AG08396 (cell line): ENCODE measurements at places on chromosomes 1 and 21.

DNA sequence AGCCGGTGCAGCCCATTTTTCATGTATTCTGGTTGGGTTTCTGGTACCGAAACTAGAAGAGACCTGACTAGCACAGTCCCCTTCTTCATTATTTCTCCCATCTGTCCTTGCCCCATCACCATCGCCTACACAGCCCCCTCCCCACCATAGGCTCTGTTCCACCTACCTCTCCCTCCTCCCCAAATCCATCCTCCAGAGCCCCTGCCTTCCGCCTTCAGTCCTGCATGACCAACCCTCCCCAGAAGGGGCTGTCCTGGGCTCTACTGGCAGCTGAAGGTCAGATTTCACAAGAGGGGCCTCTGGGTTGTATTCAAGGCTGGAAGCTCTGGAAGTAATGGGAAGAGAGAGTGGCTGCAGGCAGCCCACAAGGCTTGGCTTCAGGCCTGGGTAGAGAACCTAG, 55.2 kb downstream of the SDC3 start:
- DNase-seq = no peak

GRCh38 chr1:13807209-13807608, 107.2 kb downstream of the PRDM2 start:
- peak; percentile 58 for DNase-seq

DNA sequence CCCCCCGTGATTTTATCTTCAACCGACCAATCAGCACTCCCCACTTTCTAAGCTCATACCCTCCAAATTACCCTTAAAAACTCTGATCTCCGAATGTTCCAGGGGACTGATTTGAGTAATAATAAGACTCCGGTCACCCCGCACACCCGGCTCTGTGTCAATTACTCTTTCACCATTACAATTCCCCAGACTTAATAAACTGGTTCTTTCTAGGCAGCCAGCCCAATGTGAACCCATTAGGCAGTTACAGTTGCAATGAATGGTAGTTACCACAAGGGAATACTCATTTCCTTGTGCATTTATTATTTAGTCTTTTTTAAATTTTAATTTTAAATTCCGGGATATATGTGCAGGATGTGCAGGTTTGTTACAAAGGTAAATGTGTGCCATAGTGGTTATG, 177.9 kb downstream of the HFM1 start:
- DNase-seq = no peak

DNA sequence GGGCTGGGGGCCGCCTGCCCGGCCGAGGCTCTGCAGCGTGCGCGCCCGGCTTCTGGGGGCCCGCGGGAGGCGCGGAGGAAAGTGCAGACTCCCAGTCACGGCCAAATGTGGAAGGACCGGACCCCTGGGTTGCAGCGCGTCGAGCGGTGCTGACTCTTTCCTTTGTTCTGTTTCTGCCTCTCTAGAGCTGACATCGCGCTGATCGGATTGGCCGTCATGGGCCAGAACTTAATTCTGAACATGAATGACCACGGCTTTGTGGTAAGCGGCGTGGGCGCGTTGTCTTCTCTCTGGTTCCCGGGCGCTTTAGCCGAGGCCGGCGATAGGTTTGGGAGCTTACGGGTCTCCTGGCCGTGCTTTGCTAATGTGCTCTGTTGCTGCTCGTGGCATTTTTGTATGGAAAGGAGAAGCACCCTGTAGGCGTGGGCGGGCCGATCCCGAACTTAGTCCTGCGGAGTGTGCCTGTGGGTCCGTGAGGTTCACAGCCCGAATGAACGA, 629 bp downstream of the PGD start:
- DNase-seq = peak; percentile 31

DNA sequence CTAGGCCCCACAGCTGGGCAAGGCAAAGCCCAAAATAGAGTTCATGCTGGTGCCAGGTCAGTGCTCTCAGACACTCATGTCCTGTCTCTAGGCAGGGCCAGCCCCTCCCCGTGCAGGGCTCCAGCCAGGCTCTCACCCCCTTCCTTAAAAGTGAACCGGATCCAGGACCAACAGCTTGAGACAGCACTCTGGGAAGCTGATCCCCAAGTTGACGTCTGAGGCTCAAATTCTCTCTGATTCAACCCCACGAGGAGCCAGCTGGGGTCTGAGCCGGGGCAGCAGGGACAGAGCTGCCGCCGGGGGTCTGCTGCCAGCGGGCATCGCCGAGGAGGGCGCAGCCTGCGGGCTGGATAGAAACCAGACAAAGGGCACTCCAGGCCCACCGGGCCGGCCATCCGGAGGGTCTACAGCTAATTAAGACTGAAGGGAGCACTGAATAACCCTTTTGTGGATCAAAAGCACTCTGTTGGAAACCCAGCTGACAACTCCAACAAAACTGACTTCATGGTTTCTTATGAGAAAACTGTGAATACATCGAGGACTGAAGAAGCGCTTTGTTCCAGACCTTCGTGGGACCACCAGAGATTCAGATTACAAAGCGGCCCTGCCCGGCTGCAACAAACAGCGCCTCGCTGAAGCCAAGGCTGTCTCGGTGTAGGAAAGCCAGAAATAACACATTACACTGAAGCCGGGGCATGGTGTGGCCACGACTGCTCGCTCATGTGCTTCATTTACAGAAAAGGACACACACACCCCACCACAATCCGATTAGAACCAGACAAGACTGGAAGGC, 95.8 kb downstream of the PSMG1 start:
- DNase-seq = peak; percentile 44

DNA sequence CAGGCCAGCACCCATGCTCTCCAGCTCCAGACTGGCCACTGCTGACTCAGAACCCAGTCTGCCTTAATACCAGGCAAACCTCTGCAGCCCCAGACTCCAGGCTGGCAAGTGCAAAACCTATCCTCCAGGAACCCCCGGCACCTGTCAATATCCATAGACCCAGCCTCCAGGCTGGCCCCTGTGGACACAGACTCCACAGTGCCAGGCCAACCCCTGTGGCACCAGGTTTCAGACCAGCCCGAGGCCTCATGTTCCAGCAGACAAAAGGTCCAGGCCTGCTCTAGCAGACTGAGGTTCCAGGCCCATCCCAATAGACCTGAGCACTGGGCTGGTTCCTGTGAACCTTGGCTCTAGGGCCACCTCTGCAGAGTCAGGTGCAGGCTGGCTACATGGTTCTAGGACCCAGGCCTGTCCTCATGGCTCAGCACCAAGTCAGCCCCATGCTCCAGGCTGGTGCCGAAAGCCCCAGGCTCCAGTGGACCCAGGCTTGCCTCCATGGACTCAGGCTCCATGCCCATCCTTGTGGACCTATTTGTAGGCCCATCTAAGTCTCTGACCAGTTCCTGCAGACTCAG, 118.2 kb downstream of the WDR3 start:
- no peak for DNase-seq

DNA sequence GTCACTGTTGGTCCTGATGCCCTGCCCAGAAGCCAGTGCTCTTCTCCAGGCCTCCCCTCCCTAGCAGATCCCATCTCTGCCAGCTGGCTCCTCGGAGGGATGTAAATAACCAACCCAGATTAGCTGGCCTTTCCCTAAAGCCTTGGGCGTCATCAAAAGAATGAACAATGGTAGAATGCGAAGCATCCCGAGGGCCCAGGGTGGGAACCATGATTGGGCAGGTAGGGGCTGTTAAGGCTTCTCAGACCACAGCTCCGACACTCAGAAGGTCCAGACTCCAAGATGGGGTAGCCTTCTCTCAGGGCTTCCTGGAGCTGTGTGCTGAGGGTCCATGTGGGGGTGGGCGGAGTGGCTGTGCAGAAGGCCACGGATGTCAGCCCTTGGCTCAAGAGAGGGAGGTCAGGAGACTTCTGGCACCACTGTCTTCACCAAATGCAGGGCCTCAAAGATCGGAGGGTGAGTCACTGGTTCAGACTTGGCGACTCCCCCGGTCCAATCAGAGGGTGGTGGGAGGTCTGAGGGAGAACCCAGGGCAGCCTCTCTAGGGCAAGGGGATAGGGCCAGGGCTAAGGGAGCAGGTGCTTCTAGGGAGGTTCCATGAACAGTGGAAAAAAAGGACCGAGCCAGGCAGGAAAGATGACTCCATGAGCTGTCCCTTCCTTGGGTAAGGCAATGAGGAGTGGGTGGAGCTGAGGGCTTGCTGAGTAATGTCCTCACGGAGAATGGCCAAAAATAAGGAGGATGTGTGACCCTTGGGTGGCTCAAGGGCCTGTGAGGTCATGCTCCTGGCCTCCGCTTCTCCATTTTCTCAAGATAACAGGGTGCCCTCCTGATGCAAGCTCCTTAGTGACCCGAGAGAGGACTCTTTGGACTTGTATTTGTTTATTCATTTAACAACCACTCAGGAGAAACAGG, 58.4 kb upstream of the EPS8L3 start:
- peak; percentile 45 for DNase-seq

DNA sequence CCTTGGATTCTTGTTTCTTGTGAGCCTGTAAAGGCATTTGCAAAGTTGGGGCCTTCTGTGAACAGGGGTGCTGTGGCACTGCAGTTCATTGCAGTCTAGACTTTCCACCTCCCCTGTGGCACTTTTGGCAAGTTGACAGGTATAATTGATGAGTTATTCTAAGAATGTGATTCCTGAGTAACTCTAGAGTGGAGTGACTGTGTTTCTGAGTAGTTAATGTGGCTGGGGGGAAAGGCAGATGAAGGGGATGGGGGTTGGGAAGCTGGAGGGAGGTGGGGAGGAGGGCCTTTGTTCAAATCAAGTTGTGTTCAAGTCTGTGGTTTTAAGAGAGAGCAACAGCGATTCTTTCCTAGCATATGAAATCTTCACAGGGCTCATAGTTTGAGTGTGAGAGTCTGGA, 32.9 kb downstream of the PBX1 start:
- no peak for DNase-seq

DNA sequence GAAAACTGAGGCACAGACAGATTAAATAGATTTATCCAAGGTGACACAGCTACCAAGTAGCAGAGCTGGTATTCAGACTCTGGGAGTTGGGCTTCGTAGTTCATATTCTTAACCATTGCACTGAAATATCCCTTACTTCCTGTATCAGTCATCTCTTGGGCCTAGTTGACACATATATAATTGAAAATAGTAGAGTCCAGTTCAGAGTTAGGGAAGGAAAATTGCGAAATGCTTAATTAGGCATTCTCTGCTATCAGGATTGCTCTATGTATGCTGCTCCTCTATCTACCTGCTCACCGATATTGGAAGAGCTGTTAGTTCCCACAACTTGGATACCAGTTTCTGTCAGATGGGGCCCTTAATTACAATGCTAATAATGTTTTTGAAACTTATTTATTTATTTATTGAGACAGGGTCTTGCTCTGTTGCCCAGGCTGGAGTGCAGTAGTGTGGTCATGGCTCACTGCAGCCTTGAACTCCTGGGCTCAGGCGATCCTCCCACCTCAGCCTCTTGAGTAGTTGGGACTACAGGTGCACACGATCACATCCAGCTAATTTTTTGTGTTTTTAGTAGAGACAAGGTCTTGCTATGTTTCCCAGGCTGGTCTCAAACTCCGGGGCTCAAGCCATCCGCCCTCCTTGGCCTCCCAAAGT, 8.2 kb downstream of the RCOR3 start:
- no peak for DNase-seq
